ENCODE measurements at places on chromosomes 12 and 14. TPM values are rescaled to one million over a fixed set of nuclear protein-coding genes. Genes with fewer than 3 reads are reported as not detected.
A peak's percentile ranks its signal among the peaks of the same experiment; 100 is the strongest.

- no peaks in the 10 kb centered on the region for H3K36me3 ChIP-seq
- peaks cover 2% of the 10 kb centered on the region for H3K27me3 ChIP-seq
- H3K4me1 ChIP-seq: no peaks in the 10 kb centered on the region
- H3K4me3 ChIP-seq: no peak overlapping the region
Measured at GRCh38 chr12:129064209-129064855, 211.1 kb downstream of the GLT1D1 start.

DNA sequence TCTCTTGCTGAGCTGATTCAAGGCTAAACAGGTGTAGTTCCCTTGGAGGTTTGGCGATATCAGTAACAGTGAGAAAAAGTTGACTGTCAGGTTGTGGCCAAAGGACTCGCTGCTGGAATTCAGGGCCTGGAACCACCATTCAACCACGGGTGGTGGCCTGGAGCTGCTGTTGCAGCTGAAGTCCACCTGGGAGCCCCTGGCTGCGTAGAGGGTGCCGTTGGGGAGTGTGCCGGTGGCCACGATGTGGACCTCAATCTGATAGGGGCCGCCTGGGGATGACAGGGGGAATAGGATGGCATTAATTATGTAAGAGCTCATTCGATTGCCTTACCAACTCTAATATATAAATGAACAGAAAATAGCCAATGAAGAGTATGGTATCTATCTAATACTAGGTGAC lies 21.2 kb upstream of the WSB2 start:
- no peak for DNase-seq
- no peaks in the 10 kb centered on the region for H3K36me3 ChIP-seq
- no peaks in the 10 kb centered on the region for H3K4me1 ChIP-seq
- H3K27ac ChIP-seq: no peak overlapping the region
- H3K27me3 ChIP-seq: no peaks in the 10 kb centered on the region

- peak; percentile 34 for DNase-seq
- H3K4me1 ChIP-seq: peaks cover 27% of the 10 kb centered on the region
- H3K4me3 ChIP-seq: peak overlapping the region; percentile 83
- peak overlapping the region; percentile 78 for H3K27ac ChIP-seq
- H3K36me3 ChIP-seq: no peaks in the 10 kb centered on the region
Measured at GRCh38 chr14:67618617-67619063, 1.1 kb upstream of the ARG2 start.

LALBA gene
- total RNA-seq: not detected
